Mesothelial cell of epicardium (in vitro differentiated cells): ENCODE measurements at places on chromosomes 1 and 21. TPM values are rescaled to one million over a fixed set of nuclear protein-coding genes. Genes with fewer than 3 reads are reported as not detected.

- H3K27me3 ChIP-seq: no peaks in the 10 kb centered on the region
- peaks cover 20% of the 10 kb centered on the region for H3K4me1 ChIP-seq
- peak overlapping the region; percentile 82 for H3K27ac ChIP-seq
- no peak for DNase-seq
- peak overlapping the region; percentile 40 for H3K4me3 ChIP-seq
- H3K36me3 ChIP-seq: peaks cover 6% of the 10 kb centered on the region
These were observed 13.7 kb downstream of the MEGF6 start for GRCh38 chr1:3597599-3597964.

The TBX15 gene
- 0.09 TPM in 1 of 3 replicates, not detected in the others for total RNA-seq

DNA sequence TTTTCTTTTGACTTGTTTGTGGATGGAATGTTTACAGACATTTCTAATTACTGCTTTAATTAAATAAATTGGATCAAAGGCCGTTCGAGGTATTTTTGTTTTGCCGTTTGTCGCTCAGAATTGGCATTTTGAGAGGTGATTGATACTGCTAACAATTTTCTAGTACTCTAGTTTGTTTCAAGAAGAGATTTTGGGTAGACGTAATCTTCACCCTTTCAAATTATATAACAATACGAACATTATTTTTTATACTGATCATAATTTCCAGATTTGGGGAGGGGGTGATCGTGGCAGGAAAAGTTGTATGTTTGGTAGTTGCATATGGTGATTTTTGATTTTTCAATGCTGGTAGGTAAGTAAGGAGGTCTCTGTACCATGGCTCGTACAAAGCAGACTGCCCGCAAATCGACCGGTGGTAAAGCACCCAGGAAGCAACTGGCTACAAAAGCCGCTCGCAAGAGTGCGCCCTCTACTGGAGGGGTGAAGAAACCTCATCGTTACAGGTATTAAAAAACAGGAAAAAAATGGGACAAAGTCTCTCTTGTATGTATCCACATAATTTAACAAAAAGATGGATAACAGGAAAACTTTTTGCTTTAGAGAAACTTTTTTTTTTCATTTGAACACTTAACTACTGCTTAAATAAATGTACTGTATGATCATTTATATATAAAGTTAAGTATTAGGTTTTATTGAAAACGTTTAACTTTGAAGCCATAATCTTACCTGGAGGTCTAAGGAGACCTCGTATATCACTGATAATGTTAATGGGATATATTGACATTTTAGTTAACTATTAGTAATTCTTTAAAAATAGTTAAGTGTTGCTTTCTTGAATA, 1.7 kb downstream of the H3-3A start:
- peaks cover 26% of the 10 kb centered on the region for H3K36me3 ChIP-seq
- peak overlapping the region; percentile 100 for H3K27ac ChIP-seq
- H3K4me1 ChIP-seq: peaks cover 44% of the 10 kb centered on the region
- no peak for DNase-seq
- H3K4me3 ChIP-seq: peak overlapping the region; percentile 100

- no peaks in the 10 kb centered on the region for H3K27me3 ChIP-seq
- no peaks in the 10 kb centered on the region for H3K4me1 ChIP-seq
- no peak overlapping the region for H3K27ac ChIP-seq
- H3K36me3 ChIP-seq: peaks cover 23% of the 10 kb centered on the region
- DNase-seq: no peak
- no peak overlapping the region for H3K4me3 ChIP-seq
These were observed 24.3 kb downstream of the PER3 start for GRCh38 chr1:7808253-7808844.

DNA sequence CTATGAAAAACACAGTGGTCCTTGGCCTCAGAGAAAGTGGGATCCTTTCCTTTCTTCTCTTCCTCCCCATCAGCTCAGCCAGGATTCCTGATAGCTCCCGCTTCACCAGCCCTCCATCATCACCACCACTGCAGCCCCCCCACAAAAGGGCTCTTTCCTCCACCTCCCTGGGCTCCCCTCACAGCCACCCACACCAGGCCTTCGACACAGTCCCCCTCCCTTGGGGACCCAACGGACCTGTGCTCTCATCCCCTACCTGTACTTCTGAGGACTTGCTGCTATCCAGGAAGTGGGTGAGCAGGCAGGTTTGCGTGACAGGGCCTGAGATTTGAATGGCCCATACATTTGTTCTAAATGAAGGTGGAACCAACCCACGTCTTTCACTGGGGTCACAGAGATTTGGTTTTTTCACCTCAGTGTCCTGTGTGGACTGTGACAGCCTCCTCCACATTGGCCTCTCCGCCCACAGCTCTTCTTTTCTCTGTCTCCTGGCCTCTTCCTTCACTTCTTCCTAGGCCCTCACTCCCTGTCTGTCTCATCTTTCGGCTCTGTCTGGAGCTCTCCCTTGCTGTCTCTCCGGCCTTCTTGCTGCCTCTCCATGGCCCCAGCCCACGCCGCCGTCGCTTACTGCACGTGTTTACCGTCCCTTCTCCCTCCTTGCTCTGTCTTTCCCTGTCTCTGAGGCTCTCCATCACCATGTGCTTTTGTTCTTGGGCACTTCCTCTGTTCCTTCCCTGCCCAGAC, 238.6 kb downstream of the FOXD2 start:
- H3K4me3 ChIP-seq: no peak overlapping the region
- peak overlapping the region; percentile 77 for H3K27ac ChIP-seq
- DNase-seq: no peak
- peaks cover 12% of the 10 kb centered on the region for H3K27me3 ChIP-seq

The SLAMF7 gene
- total RNA-seq: not detected in 3 replicates
